ENCODE measurements at places on chromosomes 2 and 18.
A peak's percentile ranks its signal among the peaks of the same experiment; 100 is the strongest.

DNA sequence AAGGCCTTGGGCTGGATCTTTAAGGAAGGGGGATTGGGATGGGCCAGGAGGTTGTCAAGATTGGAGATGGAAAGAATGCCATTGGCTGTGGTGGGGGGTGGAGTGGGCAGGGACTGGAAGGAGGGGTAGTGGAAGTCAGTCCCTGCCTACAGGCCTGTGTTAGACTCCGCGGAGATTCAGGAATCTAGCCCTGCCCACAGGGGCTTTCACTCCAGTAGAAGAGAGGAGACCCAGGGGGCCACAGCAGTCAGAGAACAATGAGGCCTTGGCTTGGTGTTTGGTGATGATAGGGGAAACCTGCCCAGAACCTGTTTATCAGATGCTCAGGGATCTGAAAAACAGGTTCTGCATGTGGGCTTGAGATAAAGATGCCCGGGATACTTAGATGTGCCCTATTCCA, 6.1 kb downstream of the STEAP3 start:
- DNase-seq: no peak

DNA sequence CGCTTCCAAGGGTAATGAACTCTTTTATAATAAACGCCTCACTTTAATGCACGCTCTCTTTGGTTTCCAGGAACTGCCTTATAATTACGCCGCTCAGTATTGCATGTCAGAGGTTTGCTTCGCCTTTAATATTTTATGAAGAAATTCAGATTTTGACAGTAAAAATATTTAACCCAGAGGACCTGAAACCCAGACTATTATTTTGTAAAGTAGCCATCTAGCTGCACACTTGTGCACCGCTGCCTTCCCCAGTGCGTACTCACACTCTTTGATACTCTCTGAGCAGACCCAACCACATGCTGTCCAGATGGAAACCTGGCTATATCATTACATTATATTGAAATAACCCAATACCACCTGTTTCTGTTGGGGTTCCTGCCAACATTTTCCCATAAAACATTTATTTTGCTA, 270.1 kb downstream of the C1D start:
- peak; percentile 21 for DNase-seq

GRCh38 chr2:171227066-171227782, 66.5 kb upstream of the TLK1 start:
- no peak for DNase-seq

GRCh38 chr2:175175320-175175719, 6.2 kb downstream of the ATP5MC3 start:
- no peak for DNase-seq

DNA sequence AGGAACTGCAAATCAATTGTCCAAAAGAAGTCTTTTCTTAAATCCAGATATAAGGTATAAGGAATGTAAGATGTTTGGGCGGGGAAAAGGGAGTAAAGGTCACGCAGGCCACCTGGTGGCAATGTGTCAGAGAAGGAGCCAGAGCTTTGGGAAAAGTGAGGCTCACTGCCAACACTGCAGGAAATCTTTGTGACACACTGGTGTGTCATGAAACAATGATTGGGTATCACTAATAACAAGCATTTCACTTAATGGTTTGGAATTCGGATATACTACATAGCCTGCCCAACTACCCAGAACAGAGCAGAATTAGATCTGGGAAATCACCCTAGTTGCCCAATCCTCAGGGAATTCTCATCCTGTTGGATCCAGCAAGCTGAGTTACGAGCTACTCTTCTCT, 61.0 kb downstream of the RBMS1 start:
- DNase-seq: no peak

- no peak for DNase-seq
These were observed 16.1 kb upstream of the FARP2 start for GRCh38 chr2:241339839-241340630.

DNA sequence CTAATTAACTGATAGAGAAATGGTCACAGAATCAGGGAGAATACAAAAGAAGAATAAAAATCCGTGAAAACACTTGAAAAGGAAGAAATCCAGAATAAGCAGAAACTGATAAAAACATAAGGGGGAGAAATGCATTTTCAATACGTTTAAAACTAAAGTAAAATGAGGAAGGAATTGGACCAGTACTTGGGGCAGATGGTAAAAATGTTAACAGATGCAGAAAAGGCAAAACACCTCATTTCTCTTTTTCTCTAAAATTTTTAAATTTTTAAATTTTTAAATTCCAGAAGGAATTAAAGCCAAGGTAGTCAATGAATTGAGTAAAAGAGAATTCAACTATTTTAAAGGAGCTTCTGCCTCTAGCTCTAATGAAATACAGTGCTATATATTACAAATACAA, 353.9 kb downstream of the METTL4 start:
- DNase-seq: no peak

- DNase-seq: no peak
These were observed 33.1 kb downstream of the NGEF start for GRCh38 chr2:232979871-232980461.

GRCh38 chr2:26401739-26402541, at the start of gene DRC1:
TSS of gene DRC1 (plus strand) at chr2:26401920. CDS start at chr2:26401990, 70 bp downstream.
- peak; percentile 93 for DNase-seq

DNA sequence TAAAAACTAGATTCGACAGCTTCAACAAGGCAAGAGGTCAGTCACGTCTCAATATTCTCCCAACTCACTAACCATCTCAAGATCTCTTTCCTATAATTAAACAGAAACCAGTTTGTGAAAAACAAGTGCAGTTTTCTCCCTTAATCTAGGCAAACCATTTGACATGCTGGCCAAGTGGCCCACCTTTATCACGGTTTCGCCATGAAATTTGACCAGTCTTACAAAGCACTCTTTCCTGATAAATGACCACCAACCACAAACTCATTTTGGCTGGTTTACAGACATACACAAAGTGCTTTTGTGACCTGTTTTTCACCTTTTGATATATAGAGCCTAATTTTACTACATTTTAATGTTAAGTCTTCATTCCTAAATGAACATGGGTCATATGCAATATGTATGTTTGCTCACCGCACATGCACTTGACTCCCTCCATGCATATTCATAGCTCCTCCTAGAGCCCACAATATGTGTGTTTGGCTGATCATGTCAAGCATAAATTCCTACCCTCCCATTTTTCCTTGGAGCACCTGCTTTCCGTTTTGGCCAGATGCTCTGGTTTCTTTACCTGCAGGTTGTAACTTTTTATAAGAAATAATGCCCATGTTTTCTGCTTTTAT, 385.1 kb downstream of the RAD51AP2 start:
- no peak for DNase-seq

DNA sequence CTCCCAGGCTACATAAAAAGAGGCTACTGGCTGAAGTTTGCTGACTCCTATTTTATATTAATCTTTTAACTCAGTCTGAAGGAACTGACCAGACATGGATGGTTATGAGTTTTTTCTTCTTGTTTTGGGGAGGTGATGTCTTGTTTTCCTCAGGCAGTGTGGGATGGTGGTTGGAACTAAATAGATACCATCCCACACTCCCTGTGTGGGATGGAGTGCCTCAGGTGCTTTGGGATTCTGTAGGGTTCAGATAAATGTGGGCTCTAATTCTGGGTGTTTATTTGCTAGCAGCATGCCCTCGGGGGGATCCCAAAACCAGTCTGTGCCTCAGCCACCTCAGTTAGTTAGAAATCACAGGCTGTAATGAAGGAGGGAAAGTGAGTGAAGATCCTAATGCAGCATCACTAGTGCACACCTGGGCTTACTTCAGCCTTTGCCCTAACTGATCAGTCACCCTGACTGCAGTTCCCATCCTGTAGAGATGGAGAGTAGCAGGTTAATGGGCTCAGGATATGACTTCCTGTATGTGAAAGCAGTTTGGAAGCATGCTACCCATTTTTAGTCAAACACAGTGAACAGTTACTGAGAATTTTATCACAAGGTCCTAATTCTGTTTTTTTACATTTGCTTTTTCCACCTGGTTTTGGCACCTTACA, 132.2 kb downstream of the SPTBN1 start:
- DNase-seq: no peak

GRCh38 chr2:128215897-128216642, 102.6 kb downstream of the HS6ST1 start:
- no peak for DNase-seq

DNA sequence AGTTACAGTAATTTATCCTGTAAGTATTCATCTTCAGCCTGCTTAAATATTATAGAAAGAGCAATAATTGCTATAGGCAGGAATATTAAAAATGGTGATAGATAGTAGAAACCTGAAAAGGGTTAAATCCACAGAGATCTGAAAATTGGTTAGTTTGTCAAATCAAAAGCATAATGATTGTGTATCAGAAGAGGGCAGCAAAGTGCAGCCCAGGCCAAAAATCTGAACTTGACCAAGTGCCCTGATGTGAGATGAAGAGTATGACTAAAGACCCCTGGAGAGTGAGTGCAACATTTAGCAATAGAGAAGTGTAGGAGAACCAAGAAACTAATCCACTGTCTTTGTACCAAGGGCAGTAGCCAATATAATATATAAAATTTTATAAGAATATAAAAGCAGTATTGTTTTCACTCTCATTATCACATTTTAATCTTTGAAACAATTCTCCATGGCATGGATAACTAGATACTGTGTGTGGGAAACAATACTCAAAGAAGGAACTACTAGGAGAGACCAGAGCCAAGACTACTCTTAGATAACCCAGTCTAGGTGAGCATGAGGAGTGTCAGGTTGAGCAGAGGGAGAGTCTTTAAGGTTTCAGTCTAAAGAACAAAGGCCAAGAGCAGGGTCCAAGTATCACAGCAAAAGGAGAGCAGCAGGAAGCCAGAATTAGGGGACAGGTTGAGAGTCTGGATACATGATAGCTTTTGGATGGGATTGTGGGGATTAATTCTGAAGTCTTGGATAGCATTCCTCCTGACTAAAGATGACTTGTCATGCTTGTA, 148.7 kb downstream of the CALCRL start:
- no peak for DNase-seq

DNA sequence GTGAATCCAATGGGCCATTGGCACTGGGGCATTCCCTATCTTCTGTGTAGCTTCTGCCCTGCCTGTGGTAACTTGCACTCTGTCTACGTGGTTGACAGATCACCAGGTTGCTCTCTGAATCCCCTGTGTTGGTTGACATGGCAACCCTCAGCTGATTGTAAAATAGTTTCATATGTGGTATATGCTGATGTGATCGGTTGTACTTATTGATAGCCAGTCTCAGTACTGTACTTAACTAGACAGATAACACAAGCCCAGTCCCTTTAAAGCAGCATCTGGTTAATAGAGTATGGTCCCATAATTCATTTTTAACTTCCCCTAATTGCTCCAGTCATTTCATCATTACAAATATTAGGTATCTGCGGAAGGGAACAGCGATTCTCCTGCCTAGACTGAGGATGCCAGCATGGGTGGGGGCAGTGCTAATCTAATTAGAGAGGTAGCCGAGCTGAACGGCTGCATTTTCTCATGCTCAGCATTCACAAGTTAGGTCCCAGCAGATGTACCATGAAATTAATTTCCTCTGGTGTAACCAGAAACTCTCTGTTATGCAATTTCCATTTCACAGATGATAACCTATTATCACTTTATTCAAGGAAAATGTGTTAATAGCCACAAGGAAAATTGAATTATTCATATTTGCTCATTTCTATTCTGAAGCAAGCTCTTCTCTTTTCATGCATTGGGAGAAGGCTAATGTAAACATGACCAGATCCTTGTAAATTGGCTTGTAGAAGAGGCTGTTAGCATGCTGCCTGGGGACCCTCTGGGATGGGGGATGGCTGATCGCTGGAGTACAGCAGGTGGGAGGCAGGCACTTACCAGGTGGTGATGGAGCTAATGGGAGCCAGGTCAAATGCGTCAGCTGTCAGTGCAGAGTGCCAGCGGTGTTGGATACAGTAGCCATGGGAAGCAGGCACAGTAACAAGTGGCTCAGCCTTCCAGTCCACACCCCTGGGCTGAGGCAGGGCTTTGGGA, 608.3 kb downstream of the GALR1 start:
- DNase-seq: peak; percentile 84

DNA sequence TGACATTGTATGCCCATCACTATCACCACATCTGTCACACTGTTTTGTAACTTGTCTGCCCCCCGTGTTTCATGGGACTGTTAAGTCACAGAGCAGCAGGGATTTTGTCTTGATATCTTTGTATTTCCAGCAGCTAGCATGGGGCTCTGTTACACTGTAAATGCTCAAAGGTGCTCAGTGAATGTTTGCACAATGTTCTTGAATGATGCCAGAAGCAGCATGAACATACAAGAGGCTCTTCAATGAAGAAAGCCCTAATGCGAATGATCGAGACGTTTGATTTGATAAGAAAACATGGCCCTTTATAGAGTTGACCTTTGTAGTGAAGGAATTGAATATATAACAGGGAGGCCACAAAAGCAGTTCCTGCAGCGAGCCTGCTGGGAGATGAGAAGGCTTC, 120.9 kb upstream of the TTC39C start:
- no peak for DNase-seq

- DNase-seq: no peak
These were observed 122.0 kb downstream of the COPS8 start for GRCh38 chr2:237207646-237208045.

GRCh38 chr18:50266248-50266704, at the start of gene CFAP53:
TSS of gene CFAP53 (minus strand) at chr18:50266495. CDS start at chr18:50266404, 91 bp downstream.
- peak; percentile 94 for DNase-seq

- no peak for DNase-seq
These were observed 377.4 kb upstream of the CRIM1 start for GRCh38 chr2:35978218-35978617.

GRCh38 chr2:181621779-181622490, 35.0 kb downstream of the CERKL start:
- no peak for DNase-seq

GRCh38 chr2:49111006-49111405, 43.3 kb downstream of the FSHR start:
- DNase-seq: peak; percentile 67

GRCh38 chr2:72846171-72847095, 20.6 kb upstream of the EXOC6B start:
- DNase-seq: no peak

DNA sequence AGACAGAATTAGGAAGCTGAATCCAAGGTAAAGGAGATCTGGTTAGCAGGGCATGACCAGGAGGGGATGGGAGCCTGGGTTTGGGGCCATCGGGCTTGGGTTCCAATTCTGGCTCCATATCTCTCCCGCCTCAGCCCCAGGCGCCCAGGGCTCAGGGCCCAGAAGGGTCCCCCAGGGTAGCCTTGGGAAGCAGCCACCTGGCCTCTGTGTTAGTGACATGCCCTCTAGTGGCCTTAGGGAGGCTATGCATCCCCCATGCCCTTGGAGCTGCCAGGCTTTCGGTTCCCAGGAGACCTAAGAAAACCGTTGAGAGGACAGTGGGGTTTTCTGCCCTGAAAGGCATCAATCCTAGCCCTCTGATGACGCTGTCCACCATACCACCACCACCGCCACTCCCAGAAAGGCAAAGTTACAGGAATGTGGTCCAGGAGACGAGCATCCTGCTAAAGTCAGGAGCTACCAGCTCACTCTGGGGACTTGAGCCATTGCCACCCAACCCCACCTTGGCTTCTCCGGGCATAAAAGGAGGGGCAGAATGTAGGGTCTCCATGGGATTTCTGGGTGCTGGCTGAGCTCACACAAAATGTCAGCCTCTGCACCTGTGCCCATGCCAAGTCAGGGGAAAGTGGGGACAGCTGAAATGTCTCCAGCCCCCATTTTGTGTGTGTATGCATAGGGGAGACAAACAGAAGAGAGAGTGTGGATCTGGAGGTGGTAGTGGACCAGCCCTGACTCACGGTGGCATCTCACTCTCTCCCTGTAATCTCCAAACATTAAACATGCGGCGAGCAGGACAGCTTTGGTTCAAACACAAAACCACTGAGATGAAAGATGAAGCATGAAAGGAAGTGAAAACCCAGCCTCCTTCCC, 56.5 kb downstream of the EMX1 start:
- DNase-seq: peak; percentile 82

All from eye (tissue), 1 donor.